ENCODE measurements at places on chromosomes 3 and 15.

- no peak for DNase-seq
Observed at GRCh38 chr3:4841225-4841624, 138.0 kb upstream of the BHLHE40 start.

GRCh38 chr3:45362758-45363157 is 25.6 kb upstream of the LARS2 start:
- no peak for DNase-seq

GRCh38 chr15:45572617-45573016 is 14.6 kb upstream of the BLOC1S6 start:
- no peak for DNase-seq

GRCh38 chr3:17014284-17014683 is 129.5 kb downstream of the PLCL2 start:
- no peak for DNase-seq
